Fibroblast of upper back skin (primary cell): ENCODE measurements at places on chromosomes 13 and 19.

DNA sequence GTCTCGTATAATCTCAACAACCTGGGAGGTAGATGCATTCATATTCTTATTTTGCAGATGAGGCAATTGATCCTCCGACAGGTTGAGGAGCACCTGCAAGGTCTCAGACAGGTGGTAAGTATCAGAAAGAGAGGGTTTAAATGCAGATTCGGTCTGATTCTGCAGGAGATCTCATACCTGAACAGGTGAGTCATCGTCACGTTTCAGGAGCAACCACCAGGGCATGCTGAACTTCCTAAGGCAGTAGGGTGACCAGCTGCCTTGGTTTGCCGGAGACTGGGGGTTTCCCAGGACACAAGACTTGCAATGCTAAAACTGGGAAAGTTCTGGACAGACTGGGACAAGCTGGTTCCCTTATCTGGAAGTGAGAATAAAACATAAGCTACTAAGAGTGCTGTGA lies 68.8 kb upstream of the TSHZ3 start:
- no peak for DNase-seq

GRCh38 chr13:105598529-105598928 lies 936.9 kb downstream of the EFNB2 start:
- DNase-seq: peak; percentile 47

DNA sequence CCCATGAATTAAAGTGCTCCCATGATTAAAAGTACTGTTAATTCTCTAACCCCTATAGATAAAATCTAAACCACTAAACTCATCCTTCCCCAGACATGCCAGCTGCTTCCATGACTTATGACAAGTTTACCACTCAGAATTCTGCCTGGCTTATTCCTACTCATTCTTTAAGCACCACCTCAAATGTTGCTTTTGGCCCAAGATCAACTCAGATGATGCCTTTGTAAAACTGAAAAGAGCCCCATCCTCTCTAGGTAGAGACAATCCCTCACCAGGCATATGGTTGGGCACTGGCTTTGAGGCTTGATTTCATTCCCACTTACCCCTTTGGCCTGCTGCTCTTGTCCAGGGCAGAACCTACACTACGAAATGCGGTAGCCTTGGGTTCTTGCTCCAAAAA lies 250.0 kb downstream of the DNAJC15 start:
- peak; percentile 69 for DNase-seq

DNA sequence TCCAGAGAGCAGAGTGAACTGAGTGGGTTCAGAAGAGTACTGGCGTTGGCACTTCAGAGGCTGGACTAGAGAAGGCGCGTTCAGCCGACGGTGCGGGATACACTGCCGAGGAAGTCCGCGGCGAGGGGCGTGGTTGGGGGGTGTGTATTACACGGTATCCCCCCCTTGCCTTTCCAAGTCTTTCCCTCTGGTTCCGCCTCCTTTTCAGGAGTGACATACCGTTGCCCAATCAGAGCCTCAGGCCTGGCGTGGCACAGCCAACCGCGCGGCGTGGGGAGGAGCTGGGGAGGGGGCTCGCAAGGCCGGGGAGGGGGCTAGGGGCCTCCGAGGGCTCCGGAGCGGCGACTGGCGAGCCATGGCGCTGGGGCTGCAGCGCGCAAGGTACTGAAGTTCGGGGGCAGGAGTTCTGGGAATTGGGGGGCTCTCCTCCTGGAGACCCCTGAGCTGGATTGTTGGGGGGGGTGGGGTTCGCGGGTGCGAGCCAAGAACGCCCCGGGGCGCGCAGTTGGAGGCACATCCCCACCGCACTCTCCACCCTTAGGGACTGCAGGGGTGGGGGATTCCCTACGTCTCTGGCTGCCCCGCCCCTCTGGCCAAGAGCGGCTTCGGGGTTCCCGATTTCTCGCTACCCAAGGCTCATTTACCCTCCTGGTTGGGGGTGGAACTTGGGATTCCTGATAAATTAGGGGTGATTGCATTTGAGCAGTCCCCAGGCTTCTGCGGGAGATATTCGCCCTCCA lies at the start of gene HIF3A:
Gene HIF3A, plus strand, starts transcription at position 321 of the 740 bp plus-strand sequence. Its CDS starts 35 bp downstream, at position 356.
- DNase-seq: peak; percentile 47

DNA sequence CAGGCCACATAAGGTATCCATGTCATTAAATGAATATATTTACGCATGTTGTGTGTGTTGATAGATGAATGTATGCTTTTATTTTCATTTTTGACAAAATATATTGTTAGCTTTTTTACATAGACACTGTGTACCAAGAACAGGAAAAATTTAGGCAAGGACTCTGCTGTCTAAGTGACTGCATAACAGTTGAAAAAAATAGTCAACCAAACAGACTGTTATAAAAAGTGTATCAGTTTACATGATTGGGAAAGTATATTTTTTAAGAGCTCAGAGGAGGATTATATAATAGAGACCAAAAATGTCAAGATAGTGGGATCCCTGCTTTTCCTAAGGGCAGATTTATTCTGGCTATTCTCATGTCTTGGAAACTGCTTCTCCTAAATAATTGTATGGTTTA lies 858.0 kb downstream of the SLITRK1 start:
- no peak for DNase-seq

- DNase-seq: peak; percentile 95
Measured at GRCh38 chr13:30872685-30873461, 33.2 kb upstream of the MEDAG start.

DNA sequence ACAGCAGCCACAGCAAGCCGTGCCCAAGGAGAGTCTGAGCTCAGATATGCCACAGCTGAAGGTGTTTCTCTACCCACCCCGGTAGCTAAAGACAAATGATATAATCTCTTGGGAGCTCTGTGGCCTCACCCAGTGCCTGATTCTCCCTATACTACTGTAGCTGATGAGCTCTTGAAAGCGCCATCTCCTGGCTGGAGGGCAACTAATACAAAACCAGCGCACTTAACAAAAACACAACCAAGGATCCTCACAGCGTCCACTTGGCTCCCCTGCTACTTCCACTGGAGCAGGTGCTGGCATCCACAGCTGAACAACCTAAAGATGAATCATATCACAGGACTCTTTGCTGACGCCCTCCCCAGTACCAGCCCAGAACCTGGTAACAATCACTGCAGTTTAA lies 1212.0 kb downstream of the PCDH17 start:
- no peak for DNase-seq

GRCh38 chr19:47891622-47891922 lies 5.5 kb upstream of the SULT2A1 start:
- DNase-seq: no peak

DNA sequence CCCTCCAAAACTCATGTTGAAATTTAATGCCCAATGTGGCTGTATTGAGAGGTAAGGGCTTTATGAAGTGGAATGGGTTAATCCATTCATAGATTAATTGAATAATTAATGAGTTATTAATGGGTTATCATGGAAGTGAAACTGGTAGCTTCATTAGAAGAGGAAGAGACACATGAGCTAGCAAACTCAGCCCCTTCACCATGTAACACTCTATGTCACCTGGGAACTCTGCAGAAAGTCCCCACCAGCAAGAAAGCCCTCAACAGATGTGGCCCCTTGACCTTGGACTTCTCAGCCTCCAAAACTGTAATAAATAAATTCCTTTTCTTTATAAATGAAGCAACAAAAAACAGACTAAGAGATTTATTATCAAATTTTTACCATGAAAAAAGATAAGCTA lies 223.5 kb downstream of the KLF12 start:
- DNase-seq: no peak

- no peak for DNase-seq
Measured at GRCh38 chr13:19985219-19985556, 26.7 kb downstream of the ZMYM2 start.

- no peak for DNase-seq
Measured at GRCh38 chr19:51387924-51388389, at the start of gene LIM2. TSS of gene LIM2 (minus strand) at chr19:51387974. CDS start at chr19:51387443, 531 bp downstream.

DNA sequence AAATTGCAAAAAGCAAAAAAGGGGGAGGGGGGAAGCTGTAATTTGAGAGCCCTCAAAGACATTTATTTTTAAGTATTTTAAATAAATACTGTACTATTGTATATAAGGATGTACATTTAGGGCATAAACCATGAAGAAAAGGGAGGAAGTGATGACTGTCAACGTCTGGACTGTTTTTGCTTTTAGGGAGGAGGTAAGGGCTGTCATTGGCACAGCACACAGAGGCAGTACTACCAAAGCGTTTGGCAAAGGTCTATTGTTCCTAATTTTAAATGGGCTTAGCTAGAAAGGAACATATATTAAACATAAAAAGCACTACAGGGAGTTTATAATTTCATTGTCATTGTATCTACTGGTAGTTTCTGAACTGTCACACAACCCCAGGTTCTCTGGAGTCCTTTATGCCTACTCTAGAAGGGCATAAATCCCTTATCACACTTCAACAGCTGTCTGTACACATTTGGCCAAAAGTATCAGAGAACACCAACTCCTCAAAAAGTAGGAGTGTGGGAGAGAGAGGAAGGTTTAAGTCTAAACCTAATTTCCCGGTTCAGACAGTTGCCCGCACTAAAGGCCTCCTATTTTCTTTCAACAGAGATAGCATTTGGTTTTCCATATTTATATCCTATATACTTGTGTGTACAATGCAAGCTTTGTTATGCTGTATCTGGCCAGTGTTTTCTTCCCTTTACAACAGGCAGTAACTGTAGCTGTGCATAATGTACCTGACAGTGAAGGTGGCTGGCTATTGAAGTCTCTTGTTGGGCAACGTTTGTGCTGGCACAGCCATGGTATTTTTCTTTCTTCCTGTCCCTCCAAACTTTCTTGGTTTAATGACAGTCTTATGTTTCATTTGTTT lies 406.2 kb downstream of the KLF5 start:
- no peak for DNase-seq

DNA sequence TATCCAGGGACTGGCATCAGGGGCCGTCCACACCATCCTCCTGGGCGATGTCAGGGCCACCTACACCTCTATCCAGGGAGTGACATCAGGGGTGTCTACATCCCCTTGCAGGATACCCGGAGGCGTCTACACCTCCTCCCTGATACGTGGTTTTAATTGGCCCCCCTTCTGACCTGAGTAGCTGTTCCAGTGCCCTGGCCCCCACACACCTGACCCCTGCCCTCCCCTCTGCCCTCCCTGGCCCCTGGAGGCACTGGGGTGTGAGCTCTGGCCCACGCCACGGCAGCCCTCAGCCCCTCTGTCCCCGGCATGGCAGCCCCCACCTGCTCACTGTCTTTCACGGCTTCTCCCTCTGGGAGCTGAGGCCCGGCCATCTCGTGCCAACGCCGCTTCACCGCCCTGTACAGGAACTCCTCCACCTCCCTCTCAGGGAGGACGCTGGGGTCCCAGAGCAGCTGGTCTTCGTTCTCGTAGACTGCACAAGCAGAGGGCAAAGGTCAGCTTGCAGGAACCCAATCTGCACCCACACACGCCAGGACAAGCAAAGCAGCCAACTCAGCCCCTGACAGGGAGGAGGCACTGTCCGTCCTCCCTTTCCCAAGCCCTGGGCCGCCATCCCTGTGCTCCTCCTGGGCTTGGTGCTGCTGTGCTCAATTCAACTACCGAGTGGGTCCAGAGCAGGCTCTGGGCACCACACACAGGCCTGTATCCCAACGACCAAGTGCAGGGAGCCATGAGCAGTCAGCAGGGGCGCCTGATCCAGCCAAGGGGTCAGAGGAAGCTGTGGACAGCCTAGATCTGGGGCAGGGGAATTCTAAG lies 22.2 kb upstream of the PLPP2 start:
- no peak for DNase-seq

DNA sequence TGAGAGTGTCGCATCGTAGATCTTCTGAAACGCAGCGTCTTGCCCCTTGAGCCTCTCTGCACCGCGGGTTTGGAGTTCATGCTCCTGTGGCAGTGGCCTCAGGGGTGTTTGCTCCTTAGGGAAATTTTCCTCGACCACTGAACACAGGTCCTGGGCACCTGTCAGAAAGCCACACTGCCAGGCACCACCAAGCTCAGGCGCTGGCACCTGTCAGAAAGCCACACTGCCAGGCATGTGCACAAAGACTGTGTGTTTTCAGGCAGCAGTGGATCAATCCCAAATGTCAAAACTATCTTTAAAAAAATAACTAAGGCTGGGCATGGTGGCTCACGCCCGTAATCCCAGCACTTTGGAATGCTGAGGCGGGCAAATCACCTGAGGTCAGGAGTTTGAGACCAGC lies 87.1 kb downstream of the ATP11A start:
- DNase-seq: no peak

DNA sequence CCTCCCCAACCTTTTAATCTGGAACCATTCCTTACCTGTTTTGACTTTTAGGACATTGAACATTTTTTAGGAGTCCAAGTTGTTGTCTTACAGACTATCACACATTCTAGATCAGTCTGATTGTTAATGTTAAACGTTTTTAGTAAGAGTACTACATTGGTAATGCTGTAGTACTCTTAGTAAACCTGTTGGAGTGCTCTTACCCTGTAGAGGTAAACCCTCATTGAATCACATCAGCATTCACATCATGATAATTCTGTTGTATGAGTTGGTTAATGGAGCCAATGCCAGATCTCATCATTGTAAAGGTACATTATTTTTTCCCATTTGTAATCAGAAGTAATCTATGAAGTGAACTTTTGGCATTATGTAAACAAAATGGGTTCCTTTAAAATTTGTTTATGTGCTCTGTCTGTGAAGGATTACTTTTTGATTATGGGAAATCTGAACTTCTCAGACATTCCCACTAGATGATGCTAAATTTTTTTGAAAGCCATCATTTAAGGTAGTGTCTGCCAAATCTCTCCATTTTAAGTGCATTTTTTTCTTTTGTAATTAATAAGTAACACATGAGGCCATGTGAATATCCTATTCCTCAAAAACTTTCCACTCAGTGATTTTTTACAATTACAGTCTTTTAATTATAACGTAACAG lies 55.2 kb downstream of the VWA8 start:
- peak; percentile 41 for DNase-seq

GRCh38 chr19:44748426-44749254 lies at the start of gene BCL3:
TSS of gene BCL3 (plus strand) at chr19:44748708. CDS start at chr19:44748791, 83 bp downstream.
- DNase-seq: peak; percentile 66

DNA sequence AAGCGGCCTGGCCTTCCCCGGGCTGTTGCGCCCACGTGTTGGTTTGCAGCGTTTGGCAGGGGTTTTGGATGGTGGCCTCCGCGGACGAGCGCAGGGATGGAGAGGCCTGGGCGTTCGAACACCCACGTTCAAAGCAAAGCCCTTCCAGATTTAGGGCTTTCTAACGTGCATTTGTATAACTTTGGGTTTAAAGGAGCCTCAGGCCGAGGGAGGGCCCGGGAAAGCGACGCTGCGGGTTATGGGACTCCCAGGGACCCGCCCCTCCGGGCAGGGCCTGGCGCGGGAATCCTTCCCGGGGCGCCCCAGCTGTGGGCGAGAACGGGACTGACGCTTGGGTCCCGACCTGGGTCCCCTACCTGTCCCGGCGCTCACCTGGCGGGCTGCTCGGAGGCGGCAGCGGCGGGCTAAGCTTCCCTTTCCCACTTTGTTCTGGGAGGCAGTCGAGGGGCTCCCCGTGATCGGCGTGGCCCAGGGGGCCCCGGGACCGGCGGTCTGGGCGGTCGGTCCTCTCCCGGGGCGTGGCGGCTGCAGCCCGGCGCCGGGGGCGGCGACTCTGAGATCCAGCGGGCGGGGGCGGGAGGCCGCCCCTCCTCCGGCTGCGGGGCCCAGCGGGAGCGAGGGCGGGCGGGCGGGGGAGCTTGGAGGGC lies at the start of gene FBXO17:
Gene FBXO17, minus strand, starts transcription at position 529 of the 647 bp plus-strand sequence. CDS start 25,423 bp downstream, outside the sequence.
- DNase-seq: peak; percentile 64

DNA sequence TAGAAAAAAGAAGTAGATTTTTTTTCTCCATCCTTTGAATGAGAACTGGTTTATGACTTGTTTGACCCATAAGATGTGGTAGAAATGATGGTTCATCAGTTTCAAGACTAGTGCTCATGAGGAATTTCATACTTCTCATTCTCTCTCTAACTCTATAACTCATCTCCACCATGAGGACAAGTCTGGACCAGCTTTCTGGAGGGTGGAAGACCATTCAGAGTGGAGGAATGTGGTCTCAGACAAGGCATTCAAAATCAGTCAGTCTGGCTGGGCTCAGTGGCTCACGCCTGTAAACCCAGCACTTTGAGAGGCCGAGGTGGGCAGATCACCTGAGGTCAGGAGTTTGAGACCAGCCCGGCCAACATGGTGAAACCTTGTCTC lies 3.5 kb upstream of the EID2 start:
- no peak for DNase-seq
